ENCODE measurements at places on chromosomes 6 and 20. TPM values are rescaled to one million over a fixed set of nuclear protein-coding genes. Genes with fewer than 3 reads are reported as not detected.

The SLC32A1 gene
- total RNA-seq, result not detected

The TRIM10 gene
- not detected for total RNA-seq

The SEMG1 gene
- total RNA-seq, result not detected

The TMEM244 gene
- total RNA-seq, result not detected

The BPI gene
- not detected for total RNA-seq

The RHAG gene
- not detected for total RNA-seq

- DNase-seq, result no peak
Measured at GRCh38 chr6:153624528-153624927, 414.5 kb upstream of the OPRM1 start.

- no peak for DNase-seq
Measured at GRCh38 chr6:18023891-18024290, 36.5 kb upstream of the KIF13A start.

GRCh38 chr6:90160013-90160412, 136.6 kb downstream of the BACH2 start:
- no peak for DNase-seq

DNA sequence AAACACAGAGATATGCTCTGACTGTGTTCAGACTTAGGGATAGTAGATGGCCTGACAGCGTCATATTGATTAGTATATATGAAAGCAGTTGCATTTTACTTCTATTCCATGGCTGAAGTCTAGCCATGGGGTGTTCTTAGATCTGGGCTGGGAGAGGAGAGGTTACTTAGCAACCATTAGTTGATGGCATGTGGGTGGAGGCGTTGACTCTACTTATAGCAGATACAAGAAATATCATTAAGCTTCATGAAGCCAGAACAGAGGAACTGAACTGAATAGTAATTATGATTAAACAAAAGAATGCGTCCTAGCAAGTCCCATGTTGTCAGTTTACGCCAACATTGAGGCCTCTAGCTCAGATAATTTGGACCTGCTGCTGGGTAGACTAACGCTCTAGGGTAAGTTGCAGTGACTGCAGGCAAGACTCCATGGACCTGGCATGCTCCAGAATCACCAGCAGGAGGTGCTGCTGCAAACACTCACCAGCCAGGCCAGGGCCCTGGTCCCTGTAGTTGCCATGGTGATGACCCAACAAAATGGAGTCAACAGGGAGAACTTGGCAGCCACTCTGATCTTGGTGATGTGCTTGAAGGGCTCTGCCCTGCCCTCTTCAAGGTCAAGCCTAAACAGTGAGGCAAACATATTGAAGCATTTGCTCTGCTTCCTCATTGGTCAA, 477.3 kb downstream of the PREX1 start:
- no peak for DNase-seq

- no peak for DNase-seq
Measured at GRCh38 chr20:58497724-58498469, 17.3 kb downstream of the APCDD1L start.

- DNase-seq, result no peak
Measured at GRCh38 chr20:1992359-1993110, 1.3 kb downstream of the PDYN start.

GRCh38 chr6:116866281-116866871, 10.7 kb upstream of the RFX6 start:
- DNase-seq, result no peak

Data from PC-3 (cell line).